ENCODE measurements at places on chromosomes 5 and 9.

DNA sequence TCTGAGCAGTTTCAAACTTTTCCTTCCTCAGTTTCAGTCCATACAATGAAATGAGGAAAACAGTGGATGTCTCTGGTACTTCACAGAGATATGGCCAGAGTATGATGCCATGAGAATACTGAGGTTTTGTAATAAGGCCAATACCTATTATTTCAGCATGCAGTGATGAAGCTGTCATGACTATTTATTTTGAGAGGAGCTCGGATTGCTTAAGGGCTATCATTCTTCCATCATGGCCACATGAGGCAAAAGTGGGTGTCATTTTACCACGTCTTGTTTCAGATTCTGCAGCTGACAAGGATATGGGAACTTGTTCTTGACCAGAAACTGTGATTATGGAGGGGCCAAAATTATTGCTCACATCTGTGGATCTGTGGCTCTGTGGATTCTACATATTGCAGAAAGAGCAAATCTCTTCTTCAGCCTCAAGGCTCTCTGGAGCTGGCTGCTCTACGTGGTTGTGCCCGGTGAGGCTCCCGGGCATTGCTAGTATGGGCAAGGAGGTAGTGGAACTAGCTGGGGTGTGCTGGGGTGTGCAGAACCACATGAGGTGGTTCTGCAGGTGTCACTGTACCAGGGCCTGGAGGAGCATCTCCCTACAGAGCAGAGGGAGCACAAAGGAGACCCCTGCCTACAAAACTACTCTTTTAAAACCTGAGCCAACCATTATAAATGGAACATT lies 180.3 kb downstream of the SEMA6A start:
- no peak for DNase-seq

- DNase-seq = no peak
Observed at GRCh38 chr5:67416986-67417385, 220.4 kb upstream of the CD180 start.

DNA sequence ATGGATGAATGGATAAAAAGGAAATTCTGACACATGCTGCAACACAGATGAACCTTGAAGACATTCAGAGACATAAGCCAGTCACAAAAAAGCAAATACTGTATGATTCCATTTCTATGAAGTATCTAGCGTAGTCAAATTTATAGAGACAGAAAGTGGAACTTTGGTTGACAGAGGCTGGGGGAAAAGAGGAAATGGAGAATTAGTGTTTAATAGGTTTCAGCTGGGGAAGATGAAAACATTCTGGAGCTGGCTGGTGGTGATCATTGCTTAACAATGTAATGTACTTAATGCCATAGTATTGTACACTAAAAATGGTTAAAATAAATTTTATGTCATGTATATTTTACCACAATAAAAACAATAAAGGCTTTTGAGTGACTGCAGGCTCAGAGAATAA lies 24.2 kb downstream of the PPIC start:
- DNase-seq = no peak

DNA sequence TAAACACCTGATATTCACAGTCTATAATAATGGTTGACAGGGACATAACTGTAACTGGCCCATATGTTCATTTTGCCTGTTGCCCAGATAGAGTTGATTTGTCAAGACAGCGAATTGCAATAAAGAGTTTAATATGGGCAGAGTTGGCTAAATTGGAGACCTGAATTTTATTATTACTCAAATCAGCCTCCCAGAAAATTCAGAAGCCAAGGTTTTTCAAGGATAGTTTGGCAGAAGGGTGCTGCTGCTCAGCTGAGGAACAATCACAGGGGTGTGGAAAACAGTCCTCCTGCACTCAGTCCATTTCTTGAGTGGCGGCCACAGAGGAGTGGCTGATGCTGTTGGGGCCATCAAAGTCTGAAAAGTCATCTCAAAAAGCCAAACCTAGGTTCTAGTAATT lies 19.0 kb downstream of the ANXA2R start:
- DNase-seq = no peak

GRCh38 chr9:109506097-109506712 lies 8.1 kb upstream of the PTPN3 start:
- no peak for DNase-seq

DNA sequence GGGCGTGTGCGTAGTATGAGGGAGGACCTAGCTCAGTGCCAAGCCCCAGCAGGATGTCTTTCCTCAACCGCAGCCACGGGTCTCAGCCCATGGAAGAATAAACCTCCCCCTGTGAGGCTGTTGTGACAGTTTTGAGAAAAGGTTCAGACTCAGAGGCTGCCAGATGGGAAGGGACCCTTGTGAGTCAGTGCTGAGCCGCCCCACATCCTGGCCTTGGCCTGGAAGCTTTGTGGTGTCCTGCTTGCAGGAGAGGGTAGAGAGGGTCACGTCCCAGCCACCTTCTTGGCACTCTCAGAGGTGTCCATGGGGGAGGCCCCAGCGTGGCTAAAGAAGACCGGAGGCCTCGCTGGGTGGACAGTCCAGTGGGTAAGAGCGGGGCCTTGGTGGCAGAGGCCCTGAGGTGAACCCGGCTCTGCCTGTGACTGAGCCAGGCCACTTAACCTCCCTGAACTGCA lies 2.8 kb downstream of the GRHPR start:
- no peak for DNase-seq

DNA sequence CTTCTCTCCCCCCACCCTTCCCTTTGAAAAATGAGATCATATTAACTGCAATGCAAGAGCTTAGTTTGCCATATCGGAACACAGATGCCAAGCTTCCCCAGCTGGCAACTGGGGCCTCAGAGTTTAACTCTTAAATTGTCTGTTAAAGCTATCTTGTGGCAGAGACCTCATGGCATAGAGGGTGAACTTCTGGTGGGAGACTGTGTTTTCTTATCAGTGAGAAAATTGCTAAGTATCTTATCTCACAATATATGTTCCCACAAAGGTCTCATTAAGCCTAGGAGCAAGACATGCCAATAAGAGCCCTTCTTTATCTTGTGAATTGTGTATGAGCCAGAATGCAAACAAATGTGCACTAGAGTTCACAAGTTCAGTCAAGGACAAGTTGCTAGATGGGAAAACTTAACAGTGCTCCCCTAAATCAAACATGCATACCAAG lies 12.3 kb downstream of the NFIB start:
- DNase-seq = no peak

DNA sequence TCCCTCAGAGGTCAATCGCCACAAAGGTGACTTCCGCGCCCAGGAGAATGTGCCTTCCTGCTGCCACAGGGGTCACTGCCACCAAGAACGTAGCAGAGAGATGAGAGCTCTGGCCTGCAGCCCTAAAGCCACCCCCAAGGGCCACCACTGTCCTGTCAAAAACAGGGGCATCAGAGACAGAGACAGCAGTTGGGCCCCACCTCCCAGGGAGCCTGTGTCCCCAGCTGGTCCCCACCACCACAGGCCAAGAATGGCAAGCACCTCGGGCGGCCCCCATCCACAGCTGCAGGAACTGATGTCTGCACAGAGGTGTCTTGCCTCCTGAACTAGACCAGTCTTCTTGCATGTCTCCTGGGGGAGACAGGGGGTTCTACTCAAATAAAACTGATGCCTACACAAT lies 5.8 kb downstream of the SPATA31E1 start:
- DNase-seq = no peak

DNA sequence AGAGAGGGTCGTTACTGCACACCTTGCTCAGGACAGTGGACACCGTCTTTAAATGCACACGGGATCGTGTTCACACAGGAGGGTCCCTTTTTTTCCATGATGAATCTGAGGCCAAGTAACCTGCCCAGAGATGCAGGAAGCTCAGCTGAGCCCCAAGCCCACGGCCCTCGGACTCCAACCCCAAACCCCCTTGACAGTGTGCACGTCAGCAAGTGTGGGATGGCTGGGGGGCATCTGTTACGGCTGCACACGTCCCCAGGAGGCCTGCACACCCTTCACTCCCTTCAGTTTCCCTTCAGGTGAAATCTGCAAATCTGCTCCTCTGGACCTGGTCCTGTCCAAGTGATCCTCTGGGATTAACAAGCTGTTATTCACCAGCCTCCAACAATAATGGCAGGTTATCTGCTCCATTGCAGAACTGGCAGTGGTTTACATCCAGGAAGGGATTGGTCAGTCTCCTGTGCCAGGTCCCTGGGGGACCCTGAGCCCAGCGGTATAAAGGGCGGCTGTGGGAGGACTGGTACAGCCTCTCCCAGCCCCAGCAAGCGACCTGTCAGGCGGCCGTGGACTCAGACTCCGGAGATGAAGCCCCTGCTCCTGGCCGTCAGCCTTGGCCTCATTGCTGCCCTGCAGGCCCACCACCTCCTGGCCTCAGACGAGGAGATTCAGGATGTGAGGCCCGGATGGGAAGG lies at the start of gene LCN1:
Gene LCN1 (plus strand): TSS at position 525 of the 692 bp plus-strand sequence. CDS start 58 bp downstream, at position 583.
- no peak for DNase-seq

DNA sequence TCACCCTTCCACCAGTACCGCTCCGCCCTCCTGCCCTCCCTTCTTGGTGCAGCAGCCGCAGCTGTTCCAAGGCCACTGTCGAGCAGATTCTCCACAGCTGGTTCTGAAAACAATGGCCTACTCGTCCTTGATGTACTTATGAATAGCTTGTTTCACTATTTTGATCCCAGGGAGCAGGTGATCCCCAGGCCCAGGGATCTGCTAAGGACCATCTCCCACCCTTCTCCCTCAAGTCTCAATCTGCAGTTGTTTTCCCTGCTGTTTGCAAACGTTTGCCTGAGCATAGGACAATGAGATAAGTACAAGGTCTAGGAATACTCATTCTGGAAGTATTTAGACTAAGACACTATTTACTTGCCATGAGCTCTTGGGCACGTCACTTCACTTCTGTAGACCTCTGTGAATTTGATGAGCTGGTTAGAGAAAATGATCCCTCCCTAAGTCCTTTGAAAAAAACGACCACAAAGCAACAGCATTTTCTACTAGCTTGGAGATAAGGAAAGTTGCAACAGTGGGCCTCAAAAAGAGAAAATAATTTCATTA lies 1.8 kb downstream of the LURAP1L start:
- no peak for DNase-seq

DNA sequence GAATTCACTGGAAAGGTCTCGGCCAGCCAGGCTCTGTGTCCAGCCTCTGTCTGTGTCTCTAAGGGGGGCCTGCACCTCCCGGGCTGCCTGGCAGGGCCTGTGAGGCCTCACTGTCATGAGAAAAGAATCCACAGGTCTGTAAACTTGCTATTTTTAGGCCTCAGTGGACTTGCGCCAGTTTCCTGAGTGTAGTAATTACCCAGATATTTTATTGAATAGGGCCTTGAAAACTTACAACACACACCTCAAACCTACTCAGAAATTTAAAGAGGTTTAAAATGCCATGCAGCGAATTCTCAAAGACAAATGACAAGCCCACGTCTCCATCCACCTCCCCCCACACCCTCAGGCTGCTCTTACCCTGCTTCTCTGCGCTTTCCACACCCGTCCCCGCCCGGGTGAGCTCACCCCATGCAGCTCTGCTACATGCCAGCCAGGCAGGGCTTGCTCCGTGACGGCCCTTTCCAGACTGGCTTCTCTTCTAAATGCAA lies 8.8 kb upstream of the TENT4A start:
- no peak for DNase-seq

DNA sequence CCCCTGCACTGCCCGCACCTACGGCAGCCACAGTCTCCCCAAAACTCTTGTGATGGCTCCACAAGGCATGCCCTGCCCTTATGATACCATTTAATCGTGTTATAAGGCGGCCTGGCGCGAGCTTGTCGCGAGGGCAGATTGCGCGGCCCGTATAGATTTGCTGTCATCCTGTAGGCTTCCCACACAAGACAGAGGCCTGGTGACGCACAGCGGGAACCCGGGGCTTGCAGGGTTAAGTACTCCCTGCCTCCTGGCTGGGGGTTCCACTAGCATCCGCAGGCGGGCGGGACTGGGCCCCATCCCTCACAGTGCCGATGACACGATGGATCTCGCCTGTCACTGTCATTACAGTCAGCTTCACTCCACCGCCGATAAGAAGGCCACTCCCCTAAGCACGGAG lies 364.9 kb upstream of the IRX2 start:
- no peak for DNase-seq

DNA sequence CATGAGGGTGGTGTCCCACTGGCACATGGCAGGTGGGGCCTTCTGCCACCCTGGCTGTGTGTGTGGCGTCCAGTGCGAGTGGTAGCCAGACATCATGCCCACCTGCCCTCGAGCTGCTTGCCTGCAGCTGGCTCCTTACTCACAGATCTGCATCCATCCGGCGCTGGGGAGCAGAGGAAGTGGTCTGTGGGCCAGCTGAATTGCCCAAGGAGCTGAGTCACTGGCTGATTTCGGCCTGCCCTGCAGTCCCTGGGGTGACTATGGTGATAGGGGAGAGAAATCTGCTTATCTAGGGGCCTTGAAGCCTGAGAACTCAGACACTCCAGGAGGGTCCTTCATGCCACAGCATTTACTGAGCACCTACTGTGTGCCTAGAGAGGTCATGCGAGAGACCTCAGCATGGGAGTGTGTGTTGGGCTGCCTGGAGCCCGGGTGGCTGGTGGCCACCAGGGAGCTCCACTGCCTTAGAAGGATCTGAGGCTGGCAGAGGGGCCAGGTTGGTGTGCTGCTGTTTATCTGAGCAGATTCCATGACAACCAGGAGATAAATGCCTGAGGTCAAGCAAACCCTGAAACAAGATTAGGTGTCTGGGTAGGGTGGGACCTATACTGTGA lies 57.1 kb downstream of the SLC22A5 start:
- peak; percentile 66 for DNase-seq

- DNase-seq = no peak
Observed at GRCh38 chr9:137501457-137501856, 42.3 kb upstream of the NSMF start.

- no peak for DNase-seq
Observed at GRCh38 chr5:150672237-150672883, 11.3 kb downstream of the MYOZ3 start.

- DNase-seq = no peak
Observed at GRCh38 chr5:57488215-57488955, 5.8 kb upstream of the ACTBL2 start.

DNA sequence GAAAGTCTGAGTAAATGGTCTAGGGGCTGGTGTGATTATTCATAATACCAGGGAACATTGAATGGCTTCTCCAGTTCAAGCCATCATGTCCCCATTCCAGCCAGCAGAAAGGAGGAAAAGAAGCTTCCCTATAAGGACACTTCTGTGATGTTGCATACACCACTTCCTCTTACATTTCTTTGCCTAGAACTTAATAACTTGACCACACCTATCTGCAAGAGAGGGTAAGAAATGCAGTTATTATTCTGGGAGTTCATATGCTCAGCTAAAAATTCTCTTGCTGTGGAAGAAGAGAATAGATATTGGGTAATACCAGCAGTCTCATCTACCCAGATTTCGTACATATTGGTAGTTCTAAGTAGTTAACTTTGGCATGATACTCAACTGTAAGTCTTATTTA lies 166.1 kb downstream of the SLC28A3 start:
- DNase-seq = no peak

- no peak for DNase-seq
Observed at GRCh38 chr9:75918154-75918553, 27.7 kb downstream of the PCSK5 start.

- no peak for DNase-seq
Observed at GRCh38 chr5:109313127-109313526, 96.6 kb downstream of the PJA2 start.
